Thoracic aorta (tissue), 2 donors: ENCODE measurements at places on chromosomes 5 and 9.

- DNase-seq = no peak
These were observed 12.9 kb downstream of the NIPSNAP3B start for GRCh38 chr9:104776797-104777196.

DNA sequence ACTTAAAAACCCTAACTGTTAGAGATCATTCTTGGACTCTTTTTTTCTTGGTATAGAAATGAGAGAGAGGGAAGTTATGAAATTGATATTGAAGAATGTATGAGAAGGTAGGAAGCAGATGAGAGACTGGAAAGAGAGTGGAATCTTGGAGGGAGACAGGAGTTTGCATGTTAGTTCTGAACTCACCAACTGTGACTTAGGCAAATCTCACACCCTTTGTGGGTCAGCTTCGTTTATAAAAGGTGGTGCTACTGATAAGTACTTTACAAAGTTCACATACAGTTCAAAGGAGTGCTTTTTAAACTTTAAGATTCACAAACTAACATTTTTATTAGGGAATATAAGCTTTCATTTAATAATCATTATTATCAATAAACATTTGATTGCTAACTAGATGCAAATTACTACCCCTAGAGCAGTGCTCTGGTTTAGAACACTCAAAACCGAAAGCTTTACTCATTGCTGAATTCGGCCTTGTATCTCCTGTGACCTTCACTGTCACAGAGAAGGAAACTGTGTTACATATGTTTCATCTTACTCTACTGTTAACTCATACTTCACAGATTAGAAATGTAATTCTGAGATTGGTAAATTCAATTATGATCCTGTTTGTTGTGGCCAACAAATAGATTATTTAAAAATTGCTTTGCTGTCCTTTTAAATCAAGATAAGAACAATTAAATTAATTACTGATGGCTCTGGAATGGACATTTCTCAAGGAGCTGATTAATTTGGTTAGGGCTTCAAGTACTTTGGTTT, 143.2 kb downstream of the RMI1 start:
- DNase-seq = no peak

DNA sequence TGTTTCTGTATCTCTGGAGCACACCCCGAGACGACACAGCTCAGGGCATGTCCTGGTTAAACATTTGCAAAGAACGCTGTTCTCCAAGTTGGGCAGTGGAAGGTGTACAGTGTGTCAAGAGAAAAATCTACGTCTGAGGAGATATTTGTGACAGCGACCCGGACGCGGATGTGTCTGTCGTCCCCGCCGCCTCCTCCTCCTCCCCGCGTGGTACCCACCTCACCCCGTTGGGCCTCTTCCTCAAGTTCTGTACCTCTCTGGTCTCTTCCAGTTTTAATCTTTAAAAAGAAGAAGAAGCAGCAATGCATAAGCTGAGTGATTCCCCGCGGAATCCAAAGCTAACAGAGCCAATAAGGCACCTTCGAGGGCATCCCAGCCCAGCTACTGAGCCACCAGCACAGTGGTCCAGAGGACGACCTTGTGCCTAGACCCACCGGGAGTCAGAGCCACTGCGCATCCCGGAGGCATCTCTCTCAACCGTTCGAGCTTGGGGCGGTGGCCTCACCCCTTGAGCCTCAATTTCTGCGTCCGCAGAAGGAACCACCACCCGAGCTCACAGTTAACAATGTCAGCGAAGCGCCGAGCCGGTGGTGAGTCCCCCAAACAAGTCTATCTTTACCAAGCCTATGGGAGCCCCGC, 467 bp downstream of the C9orf78 start:
- DNase-seq = no peak

GRCh38 chr5:143041972-143042770, 272.0 kb downstream of the ARHGAP26 start:
- DNase-seq = no peak

GRCh38 chr5:18311266-18311665, 677.0 kb downstream of the TAF11L14 start:
- no peak for DNase-seq

GRCh38 chr9:125758986-125759763, 12.0 kb downstream of the PBX3 start:
- DNase-seq = no peak

DNA sequence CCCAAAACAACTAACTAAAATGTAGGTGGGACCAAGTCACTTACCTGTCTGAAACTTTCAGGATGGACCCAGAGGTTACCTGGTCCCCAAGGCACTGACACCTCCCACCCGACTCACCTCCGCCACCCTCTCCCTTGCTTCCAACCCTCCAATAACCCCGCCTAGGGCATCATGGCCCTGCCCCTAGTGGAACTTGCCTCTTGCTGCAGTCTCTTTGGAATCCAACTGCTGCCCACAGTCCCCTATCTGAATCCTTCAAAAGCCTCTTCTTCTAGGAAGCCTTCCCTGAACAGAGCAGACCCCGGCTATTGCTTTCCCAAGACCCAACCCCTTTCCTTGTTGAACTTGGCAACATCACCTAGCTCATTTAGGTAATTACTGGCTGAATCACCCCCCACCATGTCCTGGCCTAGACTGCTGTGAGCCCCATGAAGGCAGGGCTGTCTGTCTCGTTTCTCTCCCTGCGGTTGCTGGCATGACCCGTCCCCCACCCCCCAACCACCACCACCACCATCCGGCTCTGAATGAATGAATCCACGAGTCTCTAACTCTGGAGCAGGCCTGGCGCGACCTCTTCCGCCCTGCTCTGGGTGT, 9.4 kb downstream of the CRB2 start:
- DNase-seq = no peak

GRCh38 chr5:74314906-74315305, 325.6 kb downstream of the ENC1 start:
- DNase-seq = no peak

GRCh38 chr5:172616730-172617129, 24.3 kb upstream of the NEURL1B start:
- DNase-seq = no peak

DNA sequence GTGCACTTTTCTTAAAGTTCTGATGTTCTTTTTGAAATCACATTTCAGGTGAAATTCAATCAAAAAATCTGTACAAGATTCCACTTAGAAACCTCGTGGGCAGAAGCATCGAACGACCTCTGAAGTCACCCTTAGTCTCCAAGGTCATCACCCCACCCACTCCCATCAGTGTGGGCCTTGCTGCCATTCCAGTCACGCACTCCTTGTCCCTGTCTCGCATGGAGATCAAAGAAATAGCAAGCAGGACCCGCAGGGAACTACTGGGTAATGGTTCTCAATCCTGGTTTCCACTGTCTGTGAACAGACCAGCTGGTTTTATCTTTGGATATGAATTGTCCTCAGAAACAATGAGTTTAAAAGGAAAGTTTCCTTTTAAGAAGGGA, 8.1 kb upstream of the SLC2A8 start:
- DNase-seq = no peak

DNA sequence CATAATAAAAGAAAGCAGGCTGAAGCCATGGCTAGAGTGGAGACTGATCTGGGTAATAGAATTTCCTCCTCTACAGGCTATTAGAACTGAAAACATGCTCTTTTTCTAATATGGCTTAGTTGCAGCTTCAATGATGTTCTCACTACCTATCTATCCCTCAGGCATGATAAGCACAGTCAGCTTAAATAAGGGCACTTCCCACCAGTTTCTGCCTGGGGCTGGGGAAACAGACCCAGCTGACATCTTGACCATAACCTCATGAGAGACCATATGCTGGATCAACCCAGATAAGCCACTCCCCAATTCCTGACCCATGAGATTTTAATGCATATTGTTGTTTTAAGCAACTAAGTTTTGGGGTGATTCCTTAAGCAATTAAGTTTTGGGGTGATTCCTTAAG, 81.2 kb downstream of the ZNF366 start:
- DNase-seq = no peak

GRCh38 chr9:1236061-1236460, 185.9 kb downstream of the DMRT2 start:
- no peak for DNase-seq

- no peak for DNase-seq
These were observed 219.6 kb downstream of the DENND1A start for GRCh38 chr9:123710299-123710698.

DNA sequence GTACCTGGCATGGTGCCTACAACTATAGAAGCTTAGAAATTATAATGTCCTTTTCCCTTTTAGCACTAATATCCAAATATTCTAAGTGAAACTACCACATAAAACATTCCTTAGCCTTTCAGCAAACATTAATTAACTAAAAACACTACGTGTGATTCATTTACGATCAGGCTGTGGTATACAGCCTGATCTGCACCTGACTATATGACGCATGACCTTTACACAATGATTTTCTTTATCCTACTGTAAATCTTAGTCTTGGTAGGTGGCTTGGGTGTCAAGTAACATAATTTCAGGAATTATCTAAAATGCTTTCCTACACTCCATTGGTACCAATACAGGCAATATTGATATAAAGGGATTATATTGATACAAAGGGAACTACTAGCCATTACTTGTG, 686.7 kb downstream of the DTWD2 start:
- no peak for DNase-seq

GRCh38 chr5:123527190-123527589, 15.2 kb downstream of the CSNK1G3 start:
- no peak for DNase-seq

DNA sequence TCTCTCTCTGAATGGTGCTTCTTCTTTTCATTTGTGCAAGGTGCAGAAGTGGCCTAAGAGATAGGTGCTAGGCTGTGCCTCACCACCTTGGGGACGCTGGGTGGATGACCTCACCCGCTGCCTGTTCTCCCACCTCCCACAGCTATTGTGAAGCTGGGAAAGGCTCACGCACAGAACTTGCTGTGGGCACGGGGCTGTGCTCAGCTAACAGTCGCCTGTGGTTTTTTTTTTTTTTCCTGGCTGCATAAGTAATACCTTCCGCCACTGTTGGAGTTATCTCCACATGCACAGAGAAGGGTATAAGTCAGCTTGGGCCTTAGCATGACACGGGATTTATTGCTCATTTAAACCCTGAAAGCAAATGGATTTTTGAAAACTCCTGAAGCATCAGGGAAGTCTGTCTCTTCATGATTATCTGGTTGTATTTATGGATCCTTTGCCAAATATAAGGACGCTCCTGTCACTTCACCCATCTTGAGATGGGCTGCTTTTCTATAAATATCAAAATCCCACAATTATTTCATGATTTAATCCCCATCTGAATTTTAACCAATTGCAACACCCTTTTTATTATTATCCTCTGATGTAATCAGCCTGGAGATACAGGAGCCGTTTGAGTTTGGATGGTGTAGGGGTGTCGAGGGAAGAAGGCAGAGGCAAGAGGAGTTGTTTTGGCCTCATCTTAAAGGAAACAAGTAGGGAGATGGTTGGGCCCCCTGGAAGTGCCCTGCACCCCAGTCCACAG, 9.0 kb downstream of the DBH start:
- DNase-seq = no peak

GRCh38 chr9:90105773-90106172, 501.0 kb downstream of the GADD45G start:
- no peak for DNase-seq

DNA sequence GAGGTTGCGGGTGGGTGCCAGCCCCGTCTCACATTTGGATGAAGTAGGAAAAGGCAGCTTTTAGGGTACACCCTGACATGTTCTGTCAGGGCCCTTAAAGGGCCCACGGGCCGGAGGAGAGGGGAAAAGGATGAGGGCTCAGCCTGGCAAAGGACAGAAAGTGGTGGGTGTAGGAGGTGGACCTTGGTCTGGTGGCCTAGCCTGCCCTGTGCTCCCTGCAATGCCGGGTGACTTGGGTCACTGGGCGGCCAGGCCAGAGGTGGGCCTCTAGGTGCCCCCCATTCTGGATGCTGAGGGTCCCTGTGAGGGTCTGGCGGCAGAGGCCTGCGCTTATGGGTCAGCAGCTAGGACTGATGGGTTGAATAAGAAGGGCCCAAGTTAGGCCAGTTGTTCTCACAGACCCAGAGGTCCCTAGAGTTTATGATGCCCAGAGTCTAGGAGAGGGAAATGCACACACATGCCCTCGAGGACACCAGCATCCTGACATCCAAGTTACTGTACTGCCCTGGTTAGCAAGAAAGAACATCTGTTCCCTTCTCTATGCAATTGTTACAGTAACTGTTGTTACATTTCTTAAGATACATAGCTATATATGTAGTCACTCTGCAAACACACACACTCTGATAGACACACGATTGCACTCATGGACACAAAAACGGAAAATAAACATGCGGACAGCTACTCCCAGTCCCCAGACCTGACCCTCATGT, 12.5 kb downstream of the TRIM7 start:
- no peak for DNase-seq

DNA sequence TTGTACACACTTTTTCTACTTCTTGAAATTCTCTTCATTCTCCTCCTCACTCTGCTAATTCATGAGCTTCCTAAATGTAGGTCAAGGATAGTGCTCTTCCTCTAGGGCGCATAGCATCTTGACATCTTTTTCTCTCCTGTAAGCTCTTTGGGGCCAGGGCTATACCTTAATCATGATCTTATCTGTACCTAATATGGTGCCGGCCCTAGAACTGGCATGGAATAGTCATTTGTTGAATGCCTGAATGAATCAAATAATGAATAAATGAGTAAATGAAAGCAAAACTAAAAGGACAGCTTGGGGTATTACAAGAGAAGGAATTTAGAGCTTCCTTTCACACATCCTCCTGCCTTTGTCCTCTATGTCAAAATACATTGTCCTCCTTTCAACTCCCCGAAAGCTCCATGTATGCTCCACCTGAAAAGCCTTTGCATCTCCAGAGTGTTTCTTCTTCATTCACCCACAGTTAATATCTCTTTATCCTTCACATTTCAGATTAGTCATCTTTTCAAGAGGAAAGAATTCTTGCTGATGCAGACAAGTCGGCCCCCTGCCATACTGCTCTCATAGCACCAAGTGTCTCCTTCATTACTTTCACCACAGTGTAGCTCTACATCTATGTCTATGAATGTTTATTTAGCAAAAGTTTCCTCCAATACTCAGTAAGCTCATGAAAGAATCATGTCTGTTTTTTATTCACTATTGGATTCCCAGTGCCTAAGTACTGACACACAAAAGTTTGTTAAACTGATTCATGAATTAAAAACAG, 16.4 kb upstream of the PPP2R2B start:
- no peak for DNase-seq

GRCh38 chr5:10690460-10691440, 70.3 kb downstream of the DAP start:
- no peak for DNase-seq

DNA sequence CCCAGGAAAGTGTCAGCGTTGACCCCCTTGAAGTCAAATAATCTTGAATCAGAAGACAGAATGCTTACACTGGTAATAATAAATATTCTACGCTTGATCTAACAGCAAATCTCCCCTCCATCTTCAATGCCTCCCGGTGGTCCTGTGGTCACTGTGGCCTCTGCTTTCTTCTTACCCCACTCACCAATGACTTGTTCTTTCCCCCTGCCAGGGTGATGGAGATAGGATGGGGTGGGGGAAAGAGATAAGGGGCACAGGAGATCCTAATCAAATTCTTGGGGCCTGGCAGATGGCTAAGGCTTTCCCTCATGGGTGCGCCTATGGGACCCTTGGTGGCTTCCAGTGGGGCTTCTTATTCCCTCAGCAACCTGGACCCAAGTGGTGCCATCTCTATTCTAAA, 152.6 kb upstream of the EGFLAM start:
- DNase-seq = no peak
